Right lung (tissue), 10 donors: ENCODE measurements at places on chromosomes 16 and 17.
A peak's percentile ranks its signal among the peaks of the same experiment; 100 is the strongest.

DNA sequence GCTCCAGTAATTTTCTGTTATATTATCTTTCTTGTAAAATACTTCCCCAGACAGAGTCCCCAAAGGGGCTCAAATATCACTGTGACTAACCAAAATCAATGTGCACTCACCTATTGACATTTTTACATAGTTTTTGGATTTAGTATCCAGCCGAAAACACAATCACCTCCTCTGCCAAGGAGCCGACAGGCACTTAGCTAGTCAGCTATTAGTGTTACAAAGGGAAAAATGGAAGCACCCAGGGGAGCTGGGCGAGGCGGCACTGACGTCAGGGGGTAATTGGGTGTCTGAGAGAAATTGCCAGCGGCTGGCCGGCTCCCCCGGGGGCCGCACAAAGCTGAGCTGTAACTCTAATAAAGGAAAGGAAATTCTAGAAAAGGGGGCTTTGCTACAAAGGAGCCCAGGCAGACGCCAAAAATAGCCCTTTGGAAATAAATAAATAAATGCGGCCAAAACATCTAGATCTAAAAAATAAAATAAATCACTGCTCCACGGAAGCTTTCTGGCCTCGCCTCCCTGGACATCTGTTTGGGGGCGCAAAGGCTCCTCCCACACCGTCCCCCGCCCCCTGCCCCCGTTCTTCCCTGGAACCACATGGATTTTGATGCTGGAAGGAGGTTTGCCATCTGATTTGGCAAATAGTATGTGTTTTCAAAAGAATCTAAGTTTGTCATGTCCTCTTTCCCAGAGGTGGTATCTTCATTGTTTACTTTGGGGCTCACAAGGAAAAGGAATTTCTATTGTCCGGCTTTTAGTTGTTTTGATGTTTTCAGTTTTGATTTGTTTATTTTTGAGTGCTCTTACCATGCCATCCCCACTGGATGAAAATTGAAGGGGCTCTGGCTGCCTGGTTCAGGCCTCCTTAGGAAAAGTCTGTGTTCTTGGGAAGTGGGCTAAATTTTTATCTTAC, 156.7 kb downstream of the ZNF423 start:
- DNase-seq, result peak; percentile 61

DNA sequence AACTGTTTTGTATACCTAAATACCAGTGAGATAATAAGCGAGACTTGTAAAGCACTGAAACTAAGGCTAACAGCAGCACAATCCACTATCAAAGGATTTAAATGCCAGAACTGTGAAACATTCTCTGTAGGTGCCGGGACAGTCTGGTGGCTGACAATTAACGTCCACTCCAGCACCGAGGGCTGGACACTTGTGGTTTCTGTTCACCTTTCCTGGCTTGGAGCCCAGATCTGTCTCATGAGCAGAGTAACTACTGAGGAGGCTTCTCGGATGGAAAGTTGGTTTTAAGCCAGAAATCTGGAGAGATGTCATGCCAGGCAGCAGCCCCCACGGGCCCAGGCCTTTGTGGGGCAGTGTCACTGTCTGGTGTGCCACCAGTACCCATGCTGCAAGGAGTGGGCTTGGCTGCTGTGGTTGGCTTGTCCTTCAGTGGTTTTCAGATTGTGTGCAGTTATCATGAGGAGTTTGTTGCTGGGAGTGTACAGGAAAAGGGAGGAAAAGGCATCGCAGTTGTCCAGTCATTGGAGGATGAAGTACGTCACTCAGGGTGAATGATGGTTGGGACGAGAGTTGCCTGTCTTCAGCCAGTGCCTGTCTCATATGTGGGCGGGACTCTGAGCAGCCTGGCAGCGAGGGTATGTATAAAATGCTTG, 35.5 kb downstream of the UBN1 start:
- no peak for DNase-seq

GRCh38 chr17:17402558-17402957, 74.2 kb upstream of the MED9 start:
- DNase-seq, result no peak

- no peak for DNase-seq
Observed at GRCh38 chr16:49542946-49543630, 169.5 kb downstream of the C16orf78 start.

DNA sequence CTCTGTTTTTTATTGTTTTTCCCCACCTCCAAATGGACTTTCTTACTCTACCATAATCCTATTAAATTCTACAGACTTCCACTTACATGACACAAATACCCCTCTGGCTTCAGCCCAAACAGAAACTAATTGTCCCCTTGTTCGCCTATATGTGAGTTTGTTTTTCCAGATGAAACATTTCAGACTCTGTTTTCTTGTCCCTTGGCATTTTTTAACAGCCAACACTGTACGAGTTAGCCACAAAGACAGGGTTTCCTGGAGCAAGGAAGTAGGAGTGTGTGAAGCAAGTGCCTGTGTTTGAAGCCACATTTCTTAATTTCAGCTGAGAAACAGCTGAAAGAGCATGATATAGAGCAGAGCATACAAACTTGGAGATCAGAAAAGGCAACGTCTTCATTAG, 382.2 kb upstream of the CDH5 start:
- peak; percentile 41 for DNase-seq

DNA sequence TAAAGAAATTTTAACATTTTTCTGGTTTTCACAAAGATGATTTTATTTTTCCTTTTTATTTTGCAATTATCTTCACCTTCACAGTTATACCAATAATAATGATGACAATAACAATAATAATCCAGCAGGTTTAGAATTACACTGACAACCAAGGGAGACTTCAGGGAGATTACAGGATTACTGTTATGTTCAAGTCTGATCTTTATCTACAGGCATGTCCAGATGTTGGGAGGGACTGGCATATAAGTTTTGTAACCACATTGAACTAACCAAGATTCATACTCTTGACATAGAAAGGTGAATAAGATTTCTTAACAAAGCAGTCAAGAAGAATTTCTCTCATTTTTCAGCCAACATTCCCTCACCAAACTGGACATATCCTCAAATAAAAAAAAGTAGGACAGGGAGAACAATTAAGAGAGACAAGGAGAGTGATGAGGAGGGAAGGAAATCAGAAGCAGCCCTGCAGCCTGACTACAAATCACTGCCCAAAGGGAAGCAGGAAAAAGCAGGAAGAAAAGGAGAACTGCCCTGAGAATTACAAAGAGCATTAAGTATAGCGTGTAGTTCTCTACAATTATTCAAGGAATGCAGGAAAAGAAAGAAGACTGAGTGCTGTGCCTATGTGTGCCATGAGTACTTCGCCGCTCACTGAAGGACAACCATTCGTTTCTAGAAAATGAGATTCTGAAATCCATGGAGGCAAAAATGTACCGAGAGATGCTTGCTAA, 155.7 kb upstream of the C17orf78 start:
- no peak for DNase-seq

DNA sequence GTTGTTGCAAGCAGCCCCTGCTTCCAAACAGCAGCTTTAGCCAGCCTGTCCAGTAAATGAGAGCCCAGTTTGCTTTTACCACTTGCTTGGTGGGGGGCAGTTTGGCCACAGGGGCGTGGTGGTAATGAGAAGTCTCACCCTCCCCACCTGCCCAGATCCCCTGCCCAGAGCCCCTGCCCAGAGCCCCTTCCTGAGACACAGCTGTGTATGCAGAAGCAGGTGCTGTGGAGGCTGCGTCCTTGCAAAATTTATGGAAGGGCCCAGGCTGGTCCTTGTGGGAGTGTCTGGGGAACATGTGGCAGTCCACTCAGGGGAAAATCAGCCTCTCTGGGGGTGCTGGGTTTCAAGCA, 27.6 kb upstream of the LGALS9 start:
- DNase-seq, result no peak

- no peak for DNase-seq
Observed at GRCh38 chr16:28218109-28218508, 6.3 kb upstream of the XPO6 start.

DNA sequence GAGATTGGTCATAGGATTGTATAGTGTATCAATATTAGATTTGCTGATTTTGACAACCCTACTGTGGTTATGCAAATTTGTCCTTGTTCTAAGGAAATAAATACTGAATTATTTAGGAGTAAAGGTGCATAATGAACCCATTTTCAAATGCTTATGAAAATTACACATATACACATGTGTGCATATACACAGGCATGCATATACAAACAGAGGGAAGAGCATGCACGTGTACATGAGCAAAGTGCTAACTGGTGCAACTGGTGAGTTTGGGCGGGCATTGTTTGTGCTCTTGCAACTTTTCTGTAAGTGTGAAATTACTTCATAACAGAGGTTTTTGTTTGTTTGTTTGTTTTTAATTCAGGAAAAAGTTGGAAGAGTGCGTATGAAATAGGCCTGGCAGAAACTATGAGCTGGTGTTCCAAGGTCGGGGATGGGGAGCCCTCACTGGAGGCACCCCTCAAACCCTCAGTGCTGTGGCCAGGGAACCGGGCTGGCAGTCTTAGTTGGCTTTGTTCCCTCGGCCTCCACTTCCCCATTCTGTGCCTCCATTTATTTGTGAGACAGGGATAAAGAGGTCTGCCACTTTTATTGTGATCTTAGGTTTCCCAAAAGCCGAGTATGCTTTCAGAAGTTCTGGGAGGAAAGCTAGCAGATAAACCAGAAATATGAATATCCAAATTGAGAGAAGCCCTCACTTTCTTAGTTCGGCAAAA, 5.8 kb downstream of the DEXI start:
- DNase-seq, result no peak

- DNase-seq, result peak; percentile 42
Observed at GRCh38 chr16:84851192-84852127, 31.7 kb downstream of the CRISPLD2 start.

- DNase-seq, result no peak
Observed at GRCh38 chr17:77995146-77995852, 36.8 kb downstream of the TNRC6C start.

GRCh38 chr17:78374189-78374588, 4.3 kb upstream of the PGS1 start:
- DNase-seq, result no peak

DNA sequence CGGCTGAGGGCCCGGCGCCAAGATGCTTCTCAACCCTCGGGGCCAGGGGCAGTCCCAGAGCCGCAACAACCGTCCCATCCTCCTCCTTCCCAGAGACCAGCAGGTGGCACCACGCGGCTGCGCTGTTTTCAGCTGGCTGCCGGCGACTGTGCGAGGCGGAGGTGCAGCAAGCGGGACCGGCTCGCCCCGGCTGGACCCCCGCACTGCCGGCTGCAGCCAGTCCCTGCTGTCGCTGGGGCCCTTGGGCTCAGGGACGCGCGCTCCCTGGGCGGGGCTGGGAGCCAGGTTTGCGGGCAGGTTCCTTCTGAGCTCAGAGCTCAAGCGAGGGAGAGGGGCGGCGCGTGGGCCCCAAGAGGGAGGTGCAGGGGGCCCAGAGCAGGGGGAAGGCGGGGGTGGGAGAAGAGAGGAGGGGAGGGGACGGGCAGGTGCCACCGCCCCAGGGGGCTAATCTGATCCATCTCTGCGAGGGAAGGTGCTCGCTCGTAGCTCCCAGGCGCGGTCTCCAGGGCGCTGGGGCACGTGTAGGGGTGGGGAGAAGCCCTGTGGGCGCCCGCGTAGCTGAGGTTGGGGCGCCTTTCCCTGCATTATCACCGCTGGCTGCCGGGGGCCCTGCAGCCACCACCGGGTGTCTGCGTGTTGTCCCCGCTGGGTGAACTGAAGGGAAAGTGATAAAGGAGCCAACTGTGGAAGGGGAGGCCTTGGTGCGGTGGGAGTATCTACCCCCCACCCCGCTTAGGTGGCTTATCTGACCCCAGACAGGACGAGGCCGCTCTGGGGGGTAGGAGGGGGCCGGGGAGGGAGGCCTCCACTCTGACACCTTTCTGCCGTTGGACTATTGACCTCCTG, 24.2 kb downstream of the STAT5A start:
- peak; percentile 80 for DNase-seq

- DNase-seq, result no peak
Observed at GRCh38 chr17:57674894-57675293, 70.2 kb downstream of the CCDC182 start.

DNA sequence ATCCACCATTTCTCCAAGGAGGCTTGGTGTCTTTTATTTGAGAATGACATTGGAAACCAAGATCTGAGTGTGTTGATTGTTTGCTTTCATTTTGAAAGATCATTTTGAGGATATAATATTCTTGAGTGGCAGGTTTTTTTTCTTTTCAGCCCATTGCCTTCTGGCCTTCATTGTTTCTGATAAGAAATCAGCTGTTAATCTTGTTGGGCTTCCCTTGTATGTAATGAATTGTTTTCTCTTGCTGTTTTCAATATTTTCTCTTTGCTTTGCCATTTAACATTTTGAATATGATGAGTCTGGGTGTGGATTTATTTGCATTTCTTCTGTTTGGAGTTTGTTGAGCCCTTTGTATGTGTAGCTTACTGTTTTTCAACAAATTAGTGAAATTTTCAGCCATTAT, 22.0 kb downstream of the PRSS54 start:
- DNase-seq, result no peak

DNA sequence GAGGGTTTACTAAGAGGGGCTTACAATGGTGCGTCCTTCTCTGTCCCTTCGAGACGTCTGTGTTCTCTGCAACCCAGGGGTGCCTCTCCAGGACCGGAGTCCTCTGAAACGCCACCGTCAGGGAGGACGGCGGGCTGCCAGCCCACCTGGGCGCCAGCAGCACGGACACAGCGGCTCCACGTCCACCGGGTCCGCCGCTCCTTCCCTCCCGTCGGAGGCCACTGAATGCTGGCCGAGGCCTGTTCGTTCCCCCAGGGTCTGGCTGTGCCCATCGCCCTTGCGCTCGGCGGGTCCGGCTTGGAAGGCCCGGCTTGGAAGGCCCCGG, 403 bp downstream of the TEPSIN start:
- DNase-seq, result no peak

DNA sequence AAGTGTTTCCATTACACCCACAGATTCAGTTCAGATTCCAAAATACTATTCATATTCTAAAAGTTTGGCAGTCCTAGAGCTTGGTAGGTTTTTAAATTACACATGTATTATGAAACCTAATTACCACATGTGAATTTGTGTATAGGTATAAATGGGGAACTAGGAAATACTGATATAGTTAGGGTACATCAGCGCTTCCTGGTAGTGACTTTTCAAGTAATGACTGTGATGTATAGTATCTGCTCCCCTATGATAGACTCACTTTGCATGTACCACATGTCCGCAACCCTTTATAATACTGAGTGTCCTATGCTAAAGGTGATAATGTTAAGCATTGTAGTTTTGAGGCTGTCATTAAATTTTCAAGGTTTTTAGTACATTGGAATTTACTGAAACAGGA, 22.9 kb downstream of the CDK12 start:
- no peak for DNase-seq

DNA sequence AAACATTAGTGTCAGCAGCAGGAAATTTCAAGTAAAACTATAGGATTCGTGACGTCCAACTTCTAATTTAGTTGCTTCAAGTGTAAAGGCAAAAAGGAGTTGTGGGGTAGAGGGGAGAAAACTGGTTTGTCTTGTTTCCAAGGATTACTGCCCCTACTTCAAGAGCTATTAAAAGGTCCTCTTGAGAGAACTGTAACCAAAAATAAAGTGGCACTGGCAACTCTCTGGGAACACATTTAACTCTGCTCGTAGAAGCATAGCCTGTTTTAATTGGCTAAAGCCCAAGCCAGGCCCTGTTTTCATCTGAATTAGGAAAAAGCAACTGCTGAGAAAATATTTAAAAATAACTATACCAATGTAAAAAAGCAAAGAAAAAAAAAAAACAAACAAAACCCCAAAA, 51.8 kb upstream of the AKAP1 start:
- peak; percentile 77 for DNase-seq

GRCh38 chr17:48192321-48192731, 84.8 kb downstream of the SNX11 start:
- no peak for DNase-seq
